Tibial nerve (tissue), 4 donors: ENCODE measurements at places on chromosomes 11 and 22. TPM values are rescaled to one million over a fixed set of nuclear protein-coding genes. Genes with fewer than 3 reads are reported as not detected.
A peak's percentile ranks its signal among the peaks of the same experiment; 100 is the strongest.

- DNase-seq, result no peak
Observed at GRCh38 chr22:33028234-33028633, 29.9 kb downstream of the SYN3 start.

- DNase-seq, result no peak
Observed at GRCh38 chr11:88353386-88353785, 15.8 kb upstream of the CTSC start.

DNA sequence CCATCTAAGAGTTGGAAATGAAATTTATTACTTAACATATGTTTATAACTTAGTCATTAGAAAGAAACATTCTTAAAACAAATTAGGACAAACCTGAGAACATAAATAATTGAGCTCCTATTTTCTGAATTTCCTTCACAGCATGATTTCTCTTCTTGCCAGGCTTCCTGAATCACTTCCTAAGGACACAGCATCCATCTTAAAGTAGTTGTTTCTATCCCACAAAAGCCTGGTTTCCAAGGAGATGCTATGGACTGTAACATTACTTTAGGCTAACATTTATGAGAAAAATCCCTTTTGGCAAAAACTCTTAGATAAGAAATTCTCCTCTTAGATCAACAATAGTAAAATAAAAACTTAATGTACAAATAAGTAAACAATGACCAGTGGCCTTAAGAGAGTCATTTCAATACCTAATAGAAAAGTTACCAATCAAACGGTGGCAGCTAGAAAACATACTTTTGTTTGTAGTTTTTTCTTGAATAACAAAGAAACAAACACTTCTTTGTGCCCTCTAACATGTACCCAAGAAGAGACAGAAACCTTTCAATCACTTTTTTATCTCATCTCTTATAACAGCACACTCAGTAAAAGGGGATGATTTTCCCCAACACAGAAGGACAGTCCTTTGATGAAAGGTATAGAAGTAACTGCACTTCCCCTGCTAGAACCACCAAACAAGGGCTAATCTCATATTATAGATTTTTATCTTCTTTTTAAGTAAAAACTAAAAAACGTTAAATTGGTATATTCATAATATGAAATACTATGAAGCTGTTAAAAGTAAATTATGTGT is 74.5 kb downstream of the TTC28 start:
- DNase-seq, result no peak

DNA sequence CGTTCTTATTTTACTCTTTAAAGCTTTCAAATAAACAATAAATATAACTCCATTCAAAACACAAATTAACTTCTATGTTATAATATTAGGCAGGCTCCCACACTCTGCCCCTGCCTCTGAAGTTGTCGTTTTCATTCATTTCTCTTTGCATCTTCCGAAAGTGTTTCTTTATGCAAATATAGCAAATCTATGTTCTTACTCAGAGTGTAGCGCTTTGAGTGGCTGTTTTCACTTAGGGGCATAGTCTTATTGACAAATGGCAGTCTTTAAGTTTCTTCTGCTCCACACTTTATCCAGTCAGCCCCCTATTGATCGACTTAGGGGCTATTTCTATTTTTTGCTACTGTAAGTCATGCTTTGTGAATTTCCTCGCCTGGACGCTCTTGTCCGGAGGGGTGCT is 45.3 kb upstream of the RTL6 start:
- DNase-seq, result no peak

- no peak for DNase-seq
Observed at GRCh38 chr11:57552479-57552878, 15.0 kb downstream of the UBE2L6 start.

- DNase-seq, result peak; percentile 54
Observed at GRCh38 chr11:64566042-64566914, 24.7 kb upstream of the SLC22A12 start.

DNA sequence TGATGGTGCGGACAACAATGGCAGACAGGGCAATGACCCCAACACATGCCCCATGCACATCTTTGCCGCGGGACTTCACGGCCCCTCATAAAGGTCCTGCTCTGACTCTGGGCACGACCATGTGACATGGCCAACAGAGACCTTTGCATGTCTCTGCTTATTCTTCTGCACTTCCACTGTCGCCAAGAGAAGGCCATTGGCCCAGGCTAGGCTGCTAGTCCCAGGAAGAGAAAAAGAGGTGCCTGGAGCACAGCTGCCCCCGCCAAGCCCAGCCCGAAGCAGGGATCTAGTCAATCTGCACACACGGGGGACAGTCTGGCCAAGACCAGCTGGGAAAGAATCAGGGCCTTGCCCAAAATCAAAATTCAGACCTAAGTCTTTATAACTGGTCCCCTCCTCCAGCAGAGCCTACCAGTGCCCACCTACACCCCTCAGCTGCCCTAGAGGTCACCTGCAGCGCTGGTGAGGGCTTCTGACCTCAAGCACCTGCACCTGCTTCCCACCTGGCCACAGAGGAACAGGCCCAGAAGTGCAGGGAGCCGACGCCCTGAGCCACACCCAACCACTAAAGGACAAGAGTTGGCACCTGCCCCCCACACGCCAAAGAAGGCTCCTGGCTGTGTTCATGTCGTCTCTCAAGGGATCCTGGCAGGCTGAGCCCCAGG is 8.1 kb downstream of the SULT4A1 start:
- DNase-seq, result no peak

GRCh38 chr11:70135625-70136059 is 57.5 kb downstream of the ANO1 start:
- DNase-seq, result no peak

DNA sequence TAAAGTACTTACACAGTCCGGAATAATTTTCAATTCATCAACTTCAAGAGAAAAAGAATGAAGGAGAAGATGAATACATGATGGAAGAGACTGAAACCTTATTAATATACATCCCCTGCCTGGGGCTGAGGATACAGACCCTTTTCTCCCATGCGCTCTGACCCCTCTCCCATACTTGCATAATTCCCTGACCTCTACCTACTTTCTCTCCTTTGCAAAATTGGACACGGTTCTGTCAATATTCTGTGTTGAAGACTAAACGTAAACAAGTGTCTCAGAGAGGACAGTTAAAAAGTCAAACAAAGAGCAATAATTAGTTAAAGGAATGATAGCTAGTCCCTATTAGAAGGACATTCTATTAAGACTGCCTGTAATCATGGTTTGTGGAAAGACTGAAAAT is 7.5 kb downstream of the PRDM10 start:
- DNase-seq, result no peak

DNA sequence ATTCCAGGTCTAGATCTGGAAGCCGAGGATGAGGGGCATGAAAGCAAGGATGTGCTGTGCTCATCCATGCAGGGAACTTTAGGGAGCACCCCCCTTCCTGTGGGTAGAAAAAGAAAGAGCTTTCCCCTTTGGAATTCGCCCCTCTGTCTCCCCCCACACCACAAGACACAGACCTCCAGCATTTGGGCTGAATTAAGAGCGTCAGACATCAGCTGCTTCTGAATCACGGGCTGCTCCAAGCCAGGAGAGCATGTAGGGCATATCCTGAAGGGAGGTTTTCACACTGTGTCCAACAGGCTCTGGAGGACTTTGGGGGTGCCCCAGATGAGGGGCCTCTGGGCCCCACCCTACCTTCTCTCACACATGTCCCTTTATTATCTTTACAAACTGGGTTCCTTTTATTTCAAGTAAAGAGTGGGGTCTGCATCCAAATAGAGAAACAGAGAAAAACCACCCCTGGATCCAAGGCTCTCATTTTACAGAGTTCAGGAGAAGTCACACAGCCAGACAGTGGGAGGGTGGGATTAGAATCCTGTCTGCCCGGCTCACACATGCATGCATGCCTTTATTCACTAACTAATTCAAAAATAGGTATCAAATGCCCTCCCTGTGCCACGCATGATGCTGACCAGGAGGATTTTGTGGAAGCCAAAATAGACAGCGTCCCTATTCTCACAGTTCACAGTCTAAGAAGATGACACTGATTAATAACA is 52.8 kb downstream of the LRRC32 start:
- DNase-seq, result no peak

DNA sequence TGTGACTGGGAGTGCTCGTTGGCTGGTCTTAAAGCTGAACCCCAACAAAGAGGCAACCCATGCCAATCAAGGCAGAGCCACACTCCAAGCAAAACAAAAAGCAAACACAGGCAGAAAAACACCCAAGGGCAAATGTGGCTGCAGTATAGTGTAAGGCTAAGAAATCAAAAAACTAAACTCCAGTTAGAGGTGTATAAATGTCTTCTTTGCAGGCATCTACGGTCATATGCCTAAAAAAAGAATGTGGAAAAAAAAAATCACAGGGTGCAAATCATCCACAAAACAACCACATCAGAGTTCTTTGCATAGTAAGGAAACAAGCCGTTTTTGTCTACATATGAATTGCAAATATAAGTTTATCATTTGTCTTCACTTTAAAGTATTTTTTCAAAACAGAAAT is 27.8 kb downstream of the ARFGAP3 start:
- no peak for DNase-seq

- no peak for DNase-seq
Observed at GRCh38 chr11:122304306-122304705, 188.3 kb upstream of the BLID start.

GRCh38 chr11:47800759-47801158 is 33.6 kb upstream of the FNBP4 start:
- no peak for DNase-seq

The SAC3D1 gene
- total RNA-seq, result 16.3 TPM

The KCNJ1 gene
- total RNA-seq, result not detected

The CST6 gene
- total RNA-seq, result not detected
